Stimulated activated CD4-positive, alpha-beta T cell treated with anti-CD3 and anti-CD28 coated beads, Interleukin-12 subunit alpha, Interleukin-12 subunit beta, amount 100 ng/mL, for 48 hours (primary cell): ENCODE measurements at places on chromosomes 2 and 18.

- DNase-seq: no peak
Observed at GRCh38 chr2:105731511-105731910, 13.2 kb upstream of the NCK2 start.

GRCh38 chr2:200821686-200822245 is 10.1 kb downstream of the BZW1 start:
- no peak for DNase-seq

GRCh38 chr18:74784752-74785151 is 187.1 kb downstream of the ZNF407 start:
- DNase-seq: no peak

DNA sequence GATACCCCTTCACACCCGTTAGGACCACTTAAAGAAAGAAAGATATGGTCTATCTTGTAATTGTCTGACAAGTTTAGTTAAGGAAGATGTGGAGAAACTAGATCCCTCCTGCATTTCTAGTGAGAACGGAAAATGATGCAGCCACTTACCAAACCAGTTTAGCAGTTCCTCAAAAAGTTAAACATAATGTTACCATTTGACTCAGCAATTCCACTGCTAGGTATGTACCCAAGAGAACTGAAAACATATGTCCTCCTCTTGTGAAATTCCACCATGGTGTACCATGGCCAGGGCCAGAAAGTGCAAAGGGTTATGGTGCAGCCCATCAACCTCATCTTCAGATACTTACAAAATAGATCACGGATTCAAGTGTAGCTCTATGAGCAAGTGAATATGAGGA is 79.0 kb upstream of the ID2 start:
- DNase-seq: no peak

DNA sequence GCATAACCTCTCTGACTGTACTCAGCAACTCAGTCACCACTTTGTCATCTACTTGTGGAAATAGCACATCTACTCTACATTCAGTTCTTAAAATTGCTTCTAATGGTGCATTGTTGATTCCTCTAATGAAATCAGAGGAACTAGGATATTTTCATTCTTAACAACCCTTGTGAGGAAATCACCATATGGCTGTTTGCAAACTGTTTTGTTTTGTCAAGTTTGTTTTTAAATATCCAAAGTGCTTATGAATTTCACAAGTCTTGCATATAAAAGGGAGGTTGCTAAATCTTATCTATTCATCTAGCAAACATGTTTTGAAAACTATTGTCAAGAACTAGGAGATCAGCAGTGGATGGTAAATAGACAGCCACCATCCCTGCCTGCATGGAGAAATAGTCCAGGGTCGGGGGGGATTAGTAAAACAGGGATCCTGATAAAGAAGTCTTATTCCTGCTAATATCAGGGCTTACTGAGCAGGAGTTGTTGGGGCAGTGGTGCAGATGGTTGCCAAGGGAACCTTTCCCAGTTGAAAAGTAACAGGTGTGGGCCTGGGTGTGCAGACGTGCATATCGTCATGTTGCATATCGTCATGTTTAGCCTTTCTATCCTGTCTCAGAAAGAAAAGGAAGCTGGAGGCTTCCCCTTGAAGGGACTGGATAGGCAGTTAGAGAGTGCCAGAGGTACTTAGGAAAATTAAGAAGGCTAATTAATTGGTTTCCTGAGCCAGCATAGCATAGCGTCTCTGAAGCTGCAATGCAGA is 7.5 kb upstream of the MYO3B start:
- DNase-seq: no peak

DNA sequence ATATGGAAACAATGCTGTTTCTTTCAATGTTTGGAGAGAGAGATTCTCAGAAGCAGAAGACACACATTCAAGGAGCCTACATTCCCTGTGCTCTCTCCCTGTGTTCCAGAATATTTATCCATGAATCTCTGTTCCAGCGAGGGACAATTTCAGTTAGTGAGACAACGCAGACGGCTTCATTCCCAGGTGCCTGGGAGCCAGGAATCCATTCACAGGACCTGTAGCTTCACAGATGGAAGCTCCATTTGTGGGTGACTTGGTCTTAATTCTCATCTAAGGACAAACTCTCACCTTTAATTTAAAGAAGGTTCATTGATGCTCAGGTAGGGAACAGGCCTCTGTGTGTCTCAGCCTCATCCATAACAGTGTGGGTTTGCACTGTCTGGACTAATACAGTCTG is 1156.6 kb downstream of the RPIA start:
- DNase-seq: no peak

- DNase-seq: no peak
Observed at GRCh38 chr2:46569766-46570165, 90.4 kb downstream of the TMEM247 start.

DNA sequence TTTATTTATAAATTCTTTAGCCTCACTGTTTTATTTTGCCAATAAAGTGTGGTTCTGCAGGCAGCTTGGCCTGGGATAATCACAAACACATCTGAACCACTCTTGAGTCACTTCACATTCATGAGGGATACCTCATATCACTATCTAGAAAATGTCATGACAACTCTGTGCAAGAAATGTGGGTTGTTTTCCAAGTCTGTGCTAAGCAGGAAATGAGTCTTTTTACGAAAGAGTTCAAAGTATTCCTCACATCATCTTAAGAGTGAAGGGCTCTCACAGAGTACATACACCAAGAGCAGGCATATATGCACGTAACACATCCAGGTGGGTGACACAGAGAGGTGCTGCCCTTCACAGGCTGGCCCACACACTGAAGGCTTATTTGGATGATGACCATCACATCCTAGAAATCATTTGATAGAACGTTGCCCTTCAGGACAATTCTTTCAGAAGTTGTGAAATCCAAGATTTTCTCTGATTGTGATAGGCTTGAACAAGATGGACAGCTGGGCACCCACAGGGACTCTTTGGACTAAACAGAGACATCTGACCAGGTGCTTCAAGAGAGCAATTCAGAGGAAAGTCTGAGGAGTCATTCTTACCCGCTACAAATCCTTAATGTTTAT is 811.1 kb upstream of the LRATD1 start:
- DNase-seq: no peak

DNA sequence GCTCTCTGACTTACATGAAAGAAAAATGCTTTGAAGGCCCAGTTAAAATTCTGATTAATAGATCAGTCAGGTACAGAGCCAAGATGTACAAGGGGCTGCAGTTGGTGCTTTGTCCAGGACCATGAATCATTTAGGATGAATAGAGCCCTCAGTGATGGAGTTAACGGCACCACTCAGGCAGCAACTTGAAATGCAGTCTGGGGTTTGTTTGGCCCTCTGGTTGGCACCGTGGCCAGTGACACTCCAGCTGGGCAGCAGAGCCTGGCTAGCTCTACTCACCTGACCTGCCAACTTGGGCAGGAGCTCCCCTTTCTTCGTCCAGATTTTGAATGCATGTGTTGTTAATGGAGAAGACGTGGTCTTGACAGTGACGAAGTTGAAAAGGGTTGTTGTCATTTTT is 493.0 kb upstream of the ACVR2A start:
- DNase-seq: no peak

- DNase-seq: no peak
Observed at GRCh38 chr2:169393068-169393590, 30.8 kb upstream of the LRP2 start.

DNA sequence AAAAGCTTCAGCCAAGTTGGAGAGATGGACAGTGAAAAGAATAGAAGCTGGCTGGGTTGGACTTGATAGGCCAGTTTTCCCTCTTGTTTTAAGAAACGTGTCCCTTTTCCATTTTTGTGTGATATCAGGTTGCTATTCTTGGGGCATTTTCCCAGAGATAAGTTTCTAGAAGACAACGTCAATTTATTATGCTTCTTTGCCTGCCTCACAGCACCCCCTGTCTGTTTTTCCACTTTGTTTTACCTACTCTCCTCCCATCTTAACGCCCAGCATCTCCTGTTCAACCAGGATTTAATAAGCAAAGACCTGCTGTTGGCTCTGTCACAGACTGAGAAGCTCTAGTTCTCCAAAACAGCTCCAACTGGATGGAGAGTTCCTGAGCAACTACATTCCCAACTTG is 317.8 kb upstream of the ZNF521 start:
- DNase-seq: no peak

- DNase-seq: peak; percentile 69
Observed at GRCh38 chr2:30115141-30115980, 31.4 kb upstream of the YPEL5 start.

GRCh38 chr2:231244382-231245248 is 46.2 kb downstream of the ARMC9 start:
- no peak for DNase-seq
